ENCODE measurements at places on chromosomes 7 and 10.

DNA sequence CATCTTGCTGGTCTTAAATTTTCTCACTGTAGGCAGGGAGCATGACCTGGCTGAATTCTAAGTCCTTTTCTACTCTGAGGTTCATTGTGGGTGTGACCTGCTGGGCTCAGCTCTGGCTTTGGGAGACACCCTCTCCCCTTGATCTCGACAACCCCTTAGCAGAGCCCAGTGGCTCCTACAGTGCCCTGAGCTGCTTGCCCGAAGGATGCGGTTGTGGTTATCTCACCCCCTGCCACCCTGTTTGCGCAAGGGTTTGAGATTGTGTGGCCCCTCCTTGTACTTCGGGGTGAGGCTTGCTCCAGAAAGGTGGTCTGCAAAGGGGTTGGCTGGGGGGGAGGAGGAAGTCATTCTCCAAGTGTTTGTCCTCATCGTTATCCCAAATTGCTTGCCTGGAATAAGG lies 55.3 kb downstream of the TCF7L2 start:
- DNase-seq, result no peak

DNA sequence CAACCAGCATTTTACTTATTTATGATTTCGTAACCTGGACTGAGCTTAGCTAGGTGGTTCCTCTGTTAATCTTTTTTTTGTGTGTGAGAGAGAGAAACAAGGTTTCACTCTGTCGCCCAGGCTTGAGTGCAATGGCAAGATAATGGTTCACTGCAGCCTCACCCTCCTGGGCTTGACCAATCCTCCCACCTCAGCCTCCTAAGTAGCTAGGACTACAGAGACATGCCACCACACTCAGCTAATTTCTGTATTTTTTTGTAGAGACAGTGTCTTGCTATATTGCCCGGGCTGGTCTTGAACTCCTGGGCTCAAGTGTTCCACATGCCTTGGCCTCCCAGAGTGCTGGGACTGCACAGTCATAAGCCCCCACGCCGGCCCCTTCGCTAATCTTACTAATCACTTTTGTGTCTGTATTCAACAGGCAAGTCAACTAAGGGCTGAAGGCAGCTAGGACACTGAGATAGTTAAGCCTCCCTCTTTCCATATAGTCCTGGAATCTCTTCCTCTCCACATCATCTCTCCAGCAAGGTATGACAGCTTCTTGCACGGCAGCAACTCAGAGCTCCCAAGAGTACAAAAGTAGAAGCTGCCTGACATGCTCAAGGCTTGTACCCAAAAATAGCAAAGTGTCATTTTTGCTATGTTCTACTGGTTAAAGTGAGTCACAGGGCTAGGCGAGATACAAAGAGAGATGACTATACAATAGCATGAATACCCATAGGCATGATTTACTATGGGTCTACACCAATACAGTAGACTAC lies 11.3 kb downstream of the KMT2C start:
- DNase-seq, result no peak

- no peak for DNase-seq
Observed at GRCh38 chr7:43363035-43363791, 219.7 kb upstream of the STK17A start.

DNA sequence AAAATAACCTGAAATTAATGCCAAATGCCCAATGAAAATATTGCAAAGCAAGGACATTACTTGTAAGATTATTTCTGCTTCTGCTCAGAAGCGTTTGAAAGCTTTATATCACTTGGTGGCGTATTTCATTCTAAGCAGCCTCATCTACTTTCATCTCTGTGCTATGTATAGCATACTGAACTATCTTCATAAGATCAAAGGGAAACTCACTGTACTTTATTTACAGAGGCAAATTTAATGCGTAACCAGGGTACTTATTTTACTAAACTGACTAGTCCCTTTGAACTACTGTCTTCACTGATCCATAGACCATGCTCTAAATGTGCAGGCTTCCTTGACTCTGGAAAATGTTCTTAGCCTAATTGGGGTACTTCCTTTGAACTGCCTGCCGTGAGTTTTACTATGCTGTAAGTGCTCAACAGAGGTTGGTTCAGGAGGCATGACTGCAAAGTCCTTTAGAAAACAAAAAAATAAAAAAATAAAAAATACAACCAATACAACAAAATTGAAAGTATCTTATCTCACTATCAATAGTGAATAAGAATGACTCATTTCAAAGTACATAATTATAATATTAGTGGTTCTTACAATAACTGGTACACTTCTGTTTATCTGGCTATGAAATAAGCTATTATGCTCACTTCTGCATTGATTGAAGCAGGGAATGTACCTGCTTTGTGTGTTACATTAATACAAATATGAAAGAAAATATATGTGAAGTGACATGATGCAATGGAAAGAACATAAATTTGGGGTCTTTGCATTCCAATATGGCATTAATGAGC lies 41.0 kb upstream of the TSPAN12 start:
- DNase-seq, result no peak

DNA sequence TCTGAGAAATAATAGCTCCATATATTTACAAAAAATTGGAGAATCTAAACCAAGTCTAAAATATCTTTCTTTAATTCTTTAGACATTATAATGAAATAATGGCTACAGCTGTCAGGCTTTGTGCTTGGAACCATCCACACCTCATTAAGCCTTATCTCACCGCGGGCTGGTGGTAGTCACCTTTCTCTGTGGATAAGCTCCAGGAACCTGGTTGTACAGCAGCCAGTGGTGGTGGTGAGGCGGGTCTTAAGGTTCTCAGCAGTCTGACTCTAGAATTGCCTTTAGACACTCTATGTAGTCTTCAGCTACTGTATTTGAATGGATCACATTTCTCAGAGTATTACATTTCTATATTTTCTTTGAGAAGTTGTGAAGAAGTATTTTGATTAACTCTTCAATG lies 34.2 kb downstream of the CUL1 start:
- DNase-seq, result no peak

GRCh38 chr10:3877211-3878000 lies 92.4 kb upstream of the KLF6 start:
- DNase-seq, result no peak

- no peak for DNase-seq
Observed at GRCh38 chr7:123220396-123220795, 20.6 kb upstream of the SLC13A1 start.

All from activated T-helper 9 cell treated with anti-CD3 and anti-CD28 coated beads, Interleukin-2, amount 50 U/mL, for 16 hours (primary cell).